ENCODE measurements at places on chromosomes 1 and 21.

- DNase-seq = no peak
Measured at GRCh38 chr1:236058141-236058934, 6.6 kb downstream of the NID1 start.

DNA sequence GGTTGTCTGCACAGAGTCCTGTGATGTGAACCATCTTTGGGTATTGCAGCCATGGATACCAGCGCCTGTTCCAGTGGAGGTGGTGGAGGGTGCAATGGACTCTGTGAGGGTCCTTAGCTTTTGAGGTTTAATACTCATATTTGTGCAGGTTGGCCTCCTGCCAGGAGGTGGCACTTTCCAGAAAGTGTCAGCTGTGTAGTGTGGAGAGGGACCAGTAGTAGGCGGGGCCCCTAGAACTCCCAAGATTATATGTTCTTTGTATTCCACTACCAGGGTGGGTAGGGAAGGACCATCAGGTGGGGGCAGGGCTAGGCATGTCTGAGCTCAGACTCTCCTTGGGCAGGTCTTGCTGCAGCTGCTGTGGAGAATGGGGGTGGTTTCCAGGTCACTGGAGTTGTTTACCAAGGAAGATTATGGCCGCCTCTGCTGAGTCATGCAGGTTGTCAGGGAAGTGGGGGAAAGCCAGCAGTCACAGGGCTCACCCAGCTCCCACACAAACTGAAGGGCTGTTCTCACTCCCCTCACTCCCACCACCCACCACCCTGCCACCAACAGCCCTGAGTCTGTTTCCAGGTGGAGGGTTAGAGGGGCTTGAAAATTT, 31.2 kb upstream of the ZNF678 start:
- DNase-seq = no peak

GRCh38 chr1:31580513-31580870, 4.2 kb downstream of the TINAGL1 start:
- no peak for DNase-seq

DNA sequence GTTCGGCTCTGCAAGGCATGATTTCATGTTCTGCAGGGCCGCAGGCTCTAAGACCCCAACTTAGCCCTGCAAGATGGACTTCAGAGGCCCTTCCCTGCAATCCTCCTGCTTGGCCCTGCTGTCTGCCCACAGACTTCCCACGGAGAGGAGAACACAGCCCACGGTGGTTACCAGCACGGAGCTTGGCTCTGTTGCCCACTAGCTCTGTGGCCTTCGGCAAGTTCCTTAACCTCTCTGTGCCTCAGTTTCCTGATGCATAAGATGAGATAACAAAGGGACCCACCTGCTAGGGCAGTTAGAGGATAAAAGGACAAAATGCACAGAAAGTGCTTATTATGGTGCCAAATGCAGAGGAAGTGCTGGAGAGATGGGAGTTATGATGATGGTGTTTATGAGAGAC, 200.4 kb downstream of the HUNK start:
- no peak for DNase-seq

- no peak for DNase-seq
Measured at GRCh38 chr1:244291236-244292201, 160.2 kb downstream of the ADSS2 start.

DNA sequence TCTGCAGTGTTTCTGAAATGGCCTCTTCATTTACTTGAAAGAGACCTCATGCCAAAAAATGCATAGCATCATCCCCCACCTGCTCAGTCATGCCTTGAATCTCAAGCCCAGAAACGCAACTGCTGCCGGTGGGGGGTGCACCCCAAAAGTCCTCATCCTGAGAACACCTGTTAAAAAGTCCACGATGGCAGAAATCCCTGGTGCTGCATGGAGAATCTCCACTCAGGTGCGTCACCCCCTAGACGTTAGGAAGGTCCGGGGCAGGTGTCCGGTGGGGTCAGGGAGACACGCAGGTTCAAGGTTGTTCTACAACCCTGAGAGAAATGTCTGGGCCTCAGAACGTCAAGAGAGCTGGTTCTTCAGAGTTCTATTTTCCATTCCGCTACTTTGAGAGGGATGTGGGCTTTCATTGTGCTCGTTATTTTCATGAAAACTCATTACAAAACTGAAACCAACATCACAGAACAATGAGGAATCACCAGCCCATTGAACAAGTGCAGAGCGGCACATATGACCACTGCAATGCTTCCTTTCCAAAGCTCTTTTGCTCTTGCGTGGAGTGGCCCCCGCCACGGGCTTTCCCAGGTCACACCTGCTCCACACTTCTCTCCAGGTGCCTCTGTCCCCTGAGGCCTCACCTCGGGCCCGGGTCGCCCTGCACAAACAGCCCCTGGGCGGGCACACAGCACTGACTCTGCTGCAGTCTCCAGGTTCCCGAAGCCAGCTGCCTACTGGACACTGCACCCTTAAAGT, 201.9 kb downstream of the TOMM20 start:
- no peak for DNase-seq

DNA sequence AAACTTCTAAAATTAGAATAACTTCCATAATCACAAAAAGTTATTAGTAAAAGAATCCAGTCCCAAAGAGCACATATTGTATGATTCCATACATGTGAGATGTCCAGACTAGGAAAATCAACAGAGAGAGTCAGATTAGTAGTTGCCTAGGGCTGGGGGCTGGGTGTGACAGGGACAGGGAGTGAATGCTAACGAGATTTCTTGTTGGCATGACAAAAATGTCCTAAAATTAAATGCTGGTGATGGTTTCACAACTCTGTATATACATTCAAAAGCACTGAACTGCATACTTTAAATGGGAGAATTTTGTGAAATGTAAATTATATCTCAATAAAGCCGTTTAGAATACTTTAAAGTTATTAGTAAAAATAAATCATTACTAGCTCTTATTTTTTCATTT, 92.2 kb downstream of the SLC44A5 start:
- no peak for DNase-seq

GRCh38 chr1:197356723-197357533, 88.9 kb downstream of the CRB1 start:
- peak; percentile 41 for DNase-seq

- DNase-seq = peak; percentile 93
Measured at GRCh38 chr1:27556781-27557595, 47.0 kb downstream of the AHDC1 start.

- no peak for DNase-seq
Measured at GRCh38 chr21:34881421-34881820, 167.7 kb downstream of the RUNX1 start.

GRCh38 chr1:206583707-206584648, 28.3 kb downstream of the EIF2D start:
- DNase-seq = peak; percentile 69

DNA sequence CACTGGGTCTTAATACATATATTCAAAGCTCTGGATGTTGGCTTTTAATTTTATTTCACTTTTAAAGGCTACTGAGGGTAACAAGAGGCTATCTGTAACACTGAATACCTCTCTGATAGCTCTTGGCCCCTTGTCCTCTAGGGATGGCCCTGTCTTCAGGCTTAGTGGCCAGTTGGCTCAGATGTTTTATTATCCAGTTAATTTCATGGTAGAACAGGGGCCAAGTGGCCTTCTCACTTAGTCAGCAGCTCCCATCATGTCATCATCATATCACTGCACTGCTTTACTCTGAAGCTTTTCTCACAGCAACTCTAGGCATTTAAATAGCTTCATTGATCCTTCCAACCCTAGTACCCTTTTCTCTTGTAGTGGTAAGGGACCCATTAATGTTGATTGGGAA, 40.2 kb upstream of the MACF1 start:
- DNase-seq = no peak

DNA sequence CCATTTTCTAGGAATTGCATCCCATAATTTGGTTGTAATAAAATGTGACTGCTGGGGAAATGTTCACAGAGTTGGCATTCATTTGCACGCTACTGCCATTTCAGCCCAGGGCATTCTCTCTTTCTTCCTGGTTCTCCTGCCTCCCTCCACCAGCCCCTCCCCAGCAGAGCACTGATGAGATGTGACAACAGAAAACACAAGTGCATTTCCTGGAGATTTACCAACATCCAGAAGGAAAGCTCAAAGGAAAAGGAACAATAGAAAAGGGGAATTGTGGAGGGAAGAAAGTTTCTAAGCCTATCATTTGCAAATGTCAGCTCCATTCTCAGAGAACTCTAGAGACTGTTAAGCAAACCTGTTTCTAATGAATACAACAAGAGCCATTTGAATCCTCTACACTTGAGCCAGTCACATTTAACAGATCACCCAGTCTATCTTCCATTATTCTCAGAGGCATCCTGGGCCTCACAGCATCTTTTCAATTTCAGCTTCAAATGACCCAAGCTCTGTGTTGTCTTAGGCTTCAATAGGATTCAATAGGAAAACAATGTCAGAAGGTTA, 395.6 kb upstream of the PBX1 start:
- DNase-seq = no peak

- no peak for DNase-seq
Measured at GRCh38 chr1:235004276-235004675, 124.4 kb downstream of the TOMM20 start.

- DNase-seq = no peak
Measured at GRCh38 chr1:61080413-61081143, 1.8 kb upstream of the NFIA start.

GRCh38 chr1:175317309-175317708, 124.7 kb upstream of the KIAA0040 start:
- DNase-seq = no peak

DNA sequence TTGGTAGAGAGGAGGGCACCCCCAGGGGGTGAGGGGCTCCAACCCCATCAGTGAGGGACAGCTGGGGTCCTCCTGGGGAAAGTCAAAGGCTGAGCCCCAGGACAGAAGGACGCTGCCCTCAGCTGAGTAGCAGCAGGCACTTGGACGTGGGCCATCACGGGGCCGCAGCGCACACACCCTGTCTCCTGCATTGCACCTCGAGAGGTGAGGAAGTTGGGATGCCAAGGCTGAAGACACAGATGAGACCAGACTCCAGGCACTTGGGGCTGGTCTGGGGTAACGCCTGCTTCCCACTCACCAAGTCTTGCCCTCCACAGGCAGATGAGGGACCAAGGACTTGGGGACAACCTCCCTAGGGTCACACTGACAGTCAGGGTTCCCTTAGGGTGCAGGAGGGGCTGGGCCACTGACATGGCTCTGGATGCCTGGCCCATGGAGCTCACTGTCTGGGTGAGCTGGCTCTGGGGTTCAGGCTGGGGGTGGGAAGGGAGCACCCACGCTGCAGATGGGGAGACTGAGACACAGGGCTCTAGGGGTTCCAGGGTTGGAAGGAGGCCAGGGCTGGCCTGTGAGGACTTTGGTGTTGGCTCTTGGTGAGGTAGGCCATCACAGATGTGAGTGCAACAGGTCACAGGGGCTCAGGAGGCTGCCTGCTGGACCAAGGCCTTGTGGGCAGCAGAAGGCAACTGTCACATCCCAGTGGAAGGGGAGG, 16.6 kb upstream of the ZNF678 start:
- DNase-seq = no peak

- no peak for DNase-seq
Measured at GRCh38 chr21:41671859-41672542, 94.9 kb downstream of the RIPK4 start.

DNA sequence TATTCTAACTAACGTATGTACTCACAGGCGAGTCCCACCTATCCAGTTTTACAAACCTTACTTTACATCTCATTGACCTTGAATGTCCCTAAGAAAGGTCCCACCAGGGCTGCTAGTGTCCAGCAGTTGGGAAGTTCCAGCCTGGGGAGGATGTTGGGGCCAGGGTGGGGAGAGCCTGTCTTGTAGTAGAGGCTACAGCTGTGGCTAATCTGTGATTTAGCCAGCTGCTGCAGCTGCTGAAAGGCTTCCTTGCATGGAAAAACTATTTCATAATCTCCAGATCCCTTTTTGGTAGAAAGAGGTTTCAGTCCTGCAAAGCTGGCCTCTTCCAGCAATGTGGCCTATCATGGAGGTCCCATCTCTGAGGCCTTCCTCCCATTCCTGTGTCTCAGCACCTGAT, 23.1 kb downstream of the TNN start:
- no peak for DNase-seq

DNA sequence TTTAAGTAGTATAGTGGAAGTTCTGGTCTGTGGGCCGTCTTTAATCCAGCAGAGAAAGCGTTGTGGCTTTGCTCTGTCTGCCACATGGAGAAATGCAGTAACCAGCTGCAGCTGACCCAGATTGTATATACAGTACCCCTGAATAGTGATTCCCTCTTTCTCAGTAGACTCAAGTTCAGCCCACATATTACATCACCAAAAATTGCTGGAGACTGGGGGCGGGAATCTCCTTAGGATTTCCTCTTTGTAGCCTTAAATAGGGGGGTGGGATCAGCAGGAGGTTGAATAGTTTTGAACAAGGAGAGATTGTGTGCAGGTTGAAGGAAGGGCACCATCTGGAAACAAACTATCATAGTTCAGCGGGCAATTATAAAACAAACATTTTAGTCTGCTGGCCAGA, at the start of gene ANGPTL1:
ANGPTL1 (minus strand) TSS at position 134 of the 400 bp plus-strand sequence. CDS start 5,301 bp downstream, outside the sequence.
- no peak for DNase-seq

DNA sequence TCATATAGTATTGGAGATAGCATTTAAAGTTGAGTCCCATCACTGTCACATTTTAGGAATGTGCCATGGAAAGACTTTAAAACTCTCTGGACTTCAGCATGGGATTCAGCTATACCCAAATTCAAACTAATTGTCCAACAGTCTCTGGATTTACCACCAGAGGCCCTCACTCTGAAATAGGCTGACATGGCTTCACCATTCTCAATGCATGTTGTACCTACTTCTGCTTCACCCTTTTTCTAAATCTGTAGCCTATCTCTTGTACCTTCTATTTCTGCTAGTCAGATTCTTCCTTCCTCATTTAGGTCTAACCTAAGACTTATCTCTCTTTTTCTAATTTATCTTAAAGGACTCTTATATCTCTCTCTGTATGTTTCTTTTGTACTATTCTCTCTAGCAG, 512.7 kb upstream of the ZRANB2 start:
- no peak for DNase-seq

DNA sequence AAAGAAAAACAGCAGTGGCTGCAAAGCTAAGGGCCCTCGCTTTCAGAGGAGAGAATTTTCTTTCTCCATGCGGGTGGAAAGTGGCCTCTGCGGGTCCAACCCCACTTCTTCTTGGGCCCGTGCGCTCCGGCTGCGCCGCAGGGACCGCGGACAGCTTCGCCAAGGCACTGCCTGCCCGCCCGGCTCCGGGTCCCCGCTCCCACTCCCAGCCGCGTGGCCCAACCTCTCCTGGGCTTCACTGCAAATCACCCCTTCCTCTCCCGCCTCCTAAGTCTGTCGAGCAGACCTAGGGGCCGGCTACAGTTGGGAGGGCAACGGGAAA, 1.0 kb upstream of the RUNX3 start:
- DNase-seq = no peak

- DNase-seq = no peak
Measured at GRCh38 chr1:31201931-31202360, 37.7 kb downstream of the NKAIN1 start.

DNA sequence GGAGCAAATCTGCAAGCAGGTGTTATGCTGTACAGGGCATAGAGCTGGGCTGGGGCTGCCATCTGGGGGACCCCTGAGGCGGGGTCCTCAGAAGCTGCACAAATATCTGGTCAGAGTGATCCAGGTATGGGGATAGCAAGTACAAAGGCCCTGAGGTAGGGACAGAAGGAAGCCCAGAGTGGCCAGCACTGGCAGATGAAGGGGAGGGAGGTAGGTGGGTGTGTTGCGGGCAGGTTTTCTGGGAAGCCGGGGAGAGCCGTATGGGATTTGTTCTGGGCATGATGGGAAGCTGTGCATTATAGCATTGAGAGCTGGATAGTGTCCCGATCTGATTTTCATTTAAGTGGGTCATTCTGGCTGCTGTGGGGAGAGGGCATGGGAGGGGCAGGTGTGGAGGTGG, 102.7 kb downstream of the ARHGEF10L start:
- DNase-seq = no peak

Data from HuH-7.5 (cell line).